ENCODE measurements at places on chromosomes 1 and 21. TPM values are rescaled to one million over a fixed set of nuclear protein-coding genes. Genes with fewer than 3 reads are reported as not detected.

- no peak for DNase-seq
Measured at GRCh38 chr1:117339866-117340700, 27.2 kb upstream of the MAN1A2 start.

DNA sequence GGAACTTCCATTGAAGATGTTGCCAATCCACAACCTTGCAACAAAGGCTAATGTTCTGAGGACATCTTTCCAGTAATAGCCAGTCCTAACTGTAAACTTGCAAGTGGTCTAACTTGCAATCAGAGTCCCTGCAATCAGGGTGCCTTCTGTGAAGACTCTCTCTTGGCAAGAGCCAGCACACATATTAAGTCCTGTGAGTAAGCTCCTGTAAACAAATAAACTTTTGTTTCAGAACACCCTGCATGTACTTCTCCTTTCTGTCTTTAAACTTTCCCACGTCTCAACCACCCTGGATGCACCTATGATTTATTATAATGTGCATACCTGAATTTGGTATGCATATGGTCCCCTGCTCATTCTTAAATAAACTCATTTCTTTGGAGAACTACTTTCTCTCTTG, 9.1 kb downstream of the GBP7 start:
- DNase-seq, result no peak

DNA sequence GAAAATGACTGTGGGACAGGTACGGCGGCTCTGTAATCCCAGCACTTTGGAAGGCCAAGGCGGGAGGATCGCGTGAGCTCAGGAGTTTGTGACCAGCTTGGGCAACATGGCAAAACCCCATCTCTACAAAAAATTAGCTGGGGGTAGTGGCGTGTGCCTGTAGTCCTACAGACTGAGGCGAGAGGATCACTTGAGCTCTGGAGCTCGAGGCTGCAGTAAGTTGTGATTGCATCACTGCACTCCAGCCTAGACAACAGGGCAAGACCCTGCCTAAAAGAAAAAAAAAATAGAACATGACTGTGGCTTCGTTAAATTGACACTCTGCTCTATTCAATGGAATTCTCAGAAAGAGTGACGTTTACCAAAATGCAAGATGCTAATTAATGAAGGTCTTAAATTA, 3.9 kb upstream of the DBT start:
- DNase-seq, result no peak

GRCh38 chr1:223811634-223812101, 34.1 kb downstream of the TP53BP2 start:
- DNase-seq, result no peak

- DNase-seq, result no peak
Measured at GRCh38 chr1:222911866-222912265, 97.0 kb downstream of the DISP1 start.

DNA sequence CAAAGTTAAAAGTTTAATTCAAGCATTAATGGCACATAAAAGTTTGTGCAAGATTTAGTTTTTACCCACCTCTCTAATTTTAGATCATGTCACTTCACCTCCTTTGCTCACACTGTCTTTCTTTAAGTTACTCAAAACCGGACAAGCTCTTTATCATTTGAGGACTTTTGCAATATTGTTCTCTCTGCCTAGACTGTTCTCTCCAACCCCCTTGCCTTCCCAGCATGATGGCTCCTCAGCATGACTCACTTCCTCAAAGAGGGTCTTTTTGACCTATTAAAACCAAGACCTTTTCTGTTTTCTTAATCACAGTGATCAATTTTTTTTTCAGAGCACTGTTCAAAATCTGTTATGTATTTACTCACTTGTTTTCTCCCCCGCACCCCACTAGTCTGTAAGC, 61.3 kb downstream of the XKR8 start:
- DNase-seq, result no peak

DNA sequence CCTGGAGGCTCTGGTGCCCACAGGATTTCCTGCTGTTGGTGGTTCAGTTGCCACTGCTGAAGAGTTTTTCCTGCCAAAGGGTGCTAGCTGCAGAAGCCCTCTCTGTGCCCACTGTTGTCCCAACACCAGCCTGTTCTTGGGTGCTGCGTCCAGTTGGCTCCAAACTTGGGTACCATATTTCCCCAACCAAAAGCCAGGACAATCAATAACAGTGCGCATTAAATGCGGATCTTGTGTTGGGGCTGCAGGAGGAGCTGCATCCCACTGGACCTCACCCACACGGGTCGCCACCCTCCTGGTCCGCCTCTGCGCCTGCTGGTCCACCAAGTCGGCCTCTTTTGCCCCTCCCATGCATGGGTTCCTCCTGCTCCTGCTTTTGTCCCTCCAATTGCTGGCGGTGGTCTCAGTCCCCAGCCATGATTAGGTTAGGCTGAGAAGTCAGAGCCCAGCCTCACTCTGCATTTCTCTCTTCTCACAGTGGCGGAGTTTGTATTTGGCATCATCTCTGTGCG, 9.8 kb downstream of the ABCG1 start:
- no peak for DNase-seq

- DNase-seq, result no peak
Measured at GRCh38 chr1:6588128-6588892, 8.5 kb downstream of the ZBTB48 start.

- peak; percentile 7 for DNase-seq
Measured at GRCh38 chr1:1359308-1359663, 931 bp upstream of the MXRA8 start.

The FCRL1 gene
- 22.4 TPM for total RNA-seq

The AADACL3 gene
- total RNA-seq, result not detected

The SNIP1 gene
- total RNA-seq, result 58.5 TPM

Data from T-helper 17 cell (primary cell).